ENCODE measurements at places on chromosomes 3 and 15.

- DNase-seq = no peak
These were observed 33.6 kb upstream of the TOPAZ1 start for GRCh38 chr3:44208086-44208485.

DNA sequence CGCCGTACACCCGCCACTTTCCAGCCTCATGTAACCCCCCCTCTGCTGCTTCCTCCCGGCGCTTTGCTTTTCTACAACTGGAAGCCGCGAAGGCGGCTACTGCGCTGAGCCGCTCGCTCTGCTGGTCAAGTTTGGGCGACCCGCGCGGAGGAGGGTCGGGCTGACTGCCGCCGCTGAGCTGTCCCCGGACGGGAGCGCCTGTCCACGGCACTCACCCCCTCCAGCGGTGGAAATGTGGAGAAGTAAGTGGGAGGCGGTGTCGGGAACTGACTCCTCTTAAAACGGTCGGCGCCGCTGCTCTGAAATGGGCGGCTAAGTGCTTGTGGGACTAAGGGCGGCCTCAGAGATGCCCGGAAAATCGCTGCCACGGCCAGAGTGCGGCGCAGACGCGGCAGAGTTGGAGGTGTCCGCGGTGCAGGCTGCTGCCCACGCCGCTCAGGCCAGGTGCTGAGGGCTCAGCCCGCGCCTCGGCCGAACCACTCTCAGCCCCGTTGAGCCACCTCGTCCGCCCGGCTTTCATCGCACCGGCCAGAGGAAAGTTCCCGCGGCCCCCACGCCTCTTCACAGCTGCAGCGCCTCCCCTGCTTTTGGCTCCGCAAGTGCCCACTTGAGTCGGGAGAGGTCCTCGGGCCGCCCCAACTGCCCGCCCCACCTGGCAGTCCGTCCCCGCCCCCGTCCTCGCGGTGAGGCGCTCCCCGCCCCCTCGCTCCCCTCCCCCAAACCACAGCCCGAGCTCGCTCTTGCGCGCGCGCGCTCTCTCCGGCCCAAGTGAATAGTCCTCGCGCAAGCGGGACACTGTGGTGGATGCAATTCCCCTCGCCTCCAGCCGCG is at the start of gene EPHA6:
TSS of gene EPHA6 (plus strand) at position 775 of the 831 bp plus-strand sequence.
- no peak for DNase-seq

DNA sequence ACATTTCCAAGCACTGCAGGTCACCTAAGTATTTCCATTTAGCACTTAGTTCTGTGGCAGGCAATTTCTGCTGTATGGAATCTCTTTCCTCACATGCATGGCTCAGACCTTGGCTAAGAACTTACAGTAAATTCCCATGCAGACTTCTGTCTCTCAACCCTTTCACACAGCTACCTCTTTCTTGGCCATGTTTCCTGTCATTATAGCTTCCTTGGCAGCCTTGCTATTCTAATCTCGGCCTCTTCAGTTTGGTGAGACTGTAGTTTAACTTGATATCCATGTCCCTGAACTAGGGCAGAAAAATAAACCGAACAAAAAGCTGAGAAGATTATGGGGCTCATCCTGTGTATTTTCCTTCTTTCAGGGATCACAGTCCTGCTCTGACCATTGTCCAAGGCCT is 96.0 kb downstream of the SPATA16 start:
- DNase-seq = no peak

GRCh38 chr15:85858586-85859375 is 64.1 kb upstream of the KLHL25 start:
- DNase-seq = peak; percentile 1

- no peak for DNase-seq
These were observed 61.7 kb downstream of the TFDP2 start for GRCh38 chr3:142087676-142088075.

- DNase-seq = no peak
These were observed 78.9 kb downstream of the CDIN1 start for GRCh38 chr15:36658312-36658711.

GRCh38 chr3:138059261-138059660 is 49.3 kb downstream of the CLDN18 start:
- no peak for DNase-seq

- DNase-seq = no peak
These were observed 82.6 kb upstream of the NANOGP8 start for GRCh38 chr15:35167675-35168074.

- no peak for DNase-seq
These were observed 28.6 kb upstream of the KBTBD12 start for GRCh38 chr3:127886231-127886955.

- no peak for DNase-seq
These were observed 106.9 kb upstream of the RNU6-1 start for GRCh38 chr15:67946701-67947100.

- no peak for DNase-seq
These were observed 164.4 kb upstream of the TOPAZ1 start for GRCh38 chr3:44077267-44077666.

GRCh38 chr15:41937568-41937923 is 34.8 kb downstream of the EHD4 start:
- DNase-seq = no peak

GRCh38 chr15:82540984-82541431 is 751 bp upstream of the RPS17 start:
- no peak for DNase-seq

- DNase-seq = no peak
These were observed 5.2 kb downstream of the KCTD6 start for GRCh38 chr3:58497097-58497496.

DNA sequence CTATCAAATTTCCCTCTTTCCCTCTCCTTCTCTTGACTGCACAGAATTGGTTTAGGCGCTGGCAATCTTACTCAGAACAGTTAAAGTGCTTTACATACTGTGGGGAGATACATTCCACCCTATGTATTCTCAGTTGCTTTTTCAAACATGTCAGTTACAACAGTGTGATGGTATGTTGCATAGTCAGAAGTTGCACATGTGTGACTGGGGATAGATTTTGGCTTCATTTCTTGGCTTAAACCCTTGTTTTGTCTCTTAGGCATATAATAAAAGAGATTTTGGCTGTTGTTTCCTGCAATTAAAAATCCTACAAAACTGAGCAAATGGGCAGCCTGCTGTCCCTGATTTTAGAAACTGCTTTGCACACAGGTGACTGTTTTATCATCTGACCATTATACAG is 86.7 kb downstream of the PIK3R4 start:
- DNase-seq = no peak

DNA sequence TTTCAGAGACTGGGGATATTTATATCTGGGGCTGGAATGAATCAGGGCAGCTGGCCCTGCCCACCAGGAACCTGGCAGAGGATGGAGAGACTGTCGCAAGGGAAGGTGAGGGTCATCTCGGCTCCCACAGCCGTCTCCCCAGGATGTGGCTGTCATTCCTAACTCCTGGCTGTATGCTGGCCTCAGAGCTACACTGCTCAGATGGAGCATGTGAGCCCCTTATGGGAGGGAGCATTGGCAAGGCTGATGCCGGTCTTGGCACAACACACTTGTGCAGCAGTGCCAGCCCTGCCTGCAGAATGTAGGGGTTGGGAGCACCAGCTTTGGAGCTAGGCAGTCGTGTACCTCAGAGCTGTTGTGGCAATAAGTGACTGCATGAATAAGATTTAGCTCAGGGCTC is 5.2 kb downstream of the RCCD1 start:
- DNase-seq = no peak

DNA sequence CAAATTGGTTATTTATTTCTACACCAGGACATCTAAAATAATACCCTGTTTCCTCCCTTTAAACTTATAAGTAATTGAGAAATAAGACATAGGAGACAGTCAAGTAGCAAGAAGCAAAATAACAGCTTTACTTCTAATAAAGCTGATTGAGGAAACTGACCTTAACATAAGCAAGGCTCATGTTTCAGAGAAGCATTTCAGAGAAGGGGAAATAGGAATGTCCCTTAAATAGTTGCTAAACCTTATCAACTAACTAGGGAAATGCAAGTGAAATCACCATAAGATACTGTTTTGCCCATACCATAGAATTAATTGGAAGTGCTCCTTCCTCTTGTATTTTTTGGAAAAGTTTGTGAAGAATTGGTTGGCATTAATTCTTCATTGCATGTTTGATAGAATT is 84.9 kb downstream of the B3GALNT1 start:
- no peak for DNase-seq

DNA sequence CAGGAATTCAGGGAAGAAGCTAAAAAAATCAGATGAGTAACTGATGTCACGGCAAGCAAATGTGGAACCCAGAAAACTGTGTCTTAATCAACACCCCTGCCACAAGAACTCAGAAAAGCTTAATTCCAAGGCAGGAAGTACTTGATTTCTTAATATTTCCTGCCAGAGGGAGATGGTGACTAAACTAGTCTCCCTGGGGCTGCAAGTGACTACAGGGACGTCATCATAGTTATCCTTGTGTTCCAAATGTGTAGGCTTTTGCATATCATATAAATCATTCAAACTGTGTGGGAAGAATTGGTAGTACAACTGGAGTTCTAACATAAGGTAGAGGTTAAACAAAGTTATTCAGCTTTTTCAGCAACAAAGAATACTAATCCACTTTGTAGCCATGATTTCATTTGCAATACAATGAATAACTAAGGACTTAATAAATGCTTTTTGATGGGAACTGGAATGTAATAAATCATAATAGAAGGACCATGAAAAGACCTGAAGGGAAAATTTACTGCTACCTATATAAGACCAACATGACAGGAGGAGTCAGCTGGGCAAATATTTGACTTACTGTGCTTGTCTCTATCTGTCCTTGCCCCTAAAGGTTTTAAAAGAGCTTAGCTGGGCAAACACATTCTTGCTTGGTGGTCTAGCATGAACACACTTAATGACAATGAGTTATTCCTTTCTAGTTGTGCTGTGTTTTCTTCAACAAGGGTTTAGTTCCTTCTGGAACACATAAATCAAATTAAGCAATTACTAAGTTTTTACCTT is 76.0 kb upstream of the NECTIN3 start:
- no peak for DNase-seq

DNA sequence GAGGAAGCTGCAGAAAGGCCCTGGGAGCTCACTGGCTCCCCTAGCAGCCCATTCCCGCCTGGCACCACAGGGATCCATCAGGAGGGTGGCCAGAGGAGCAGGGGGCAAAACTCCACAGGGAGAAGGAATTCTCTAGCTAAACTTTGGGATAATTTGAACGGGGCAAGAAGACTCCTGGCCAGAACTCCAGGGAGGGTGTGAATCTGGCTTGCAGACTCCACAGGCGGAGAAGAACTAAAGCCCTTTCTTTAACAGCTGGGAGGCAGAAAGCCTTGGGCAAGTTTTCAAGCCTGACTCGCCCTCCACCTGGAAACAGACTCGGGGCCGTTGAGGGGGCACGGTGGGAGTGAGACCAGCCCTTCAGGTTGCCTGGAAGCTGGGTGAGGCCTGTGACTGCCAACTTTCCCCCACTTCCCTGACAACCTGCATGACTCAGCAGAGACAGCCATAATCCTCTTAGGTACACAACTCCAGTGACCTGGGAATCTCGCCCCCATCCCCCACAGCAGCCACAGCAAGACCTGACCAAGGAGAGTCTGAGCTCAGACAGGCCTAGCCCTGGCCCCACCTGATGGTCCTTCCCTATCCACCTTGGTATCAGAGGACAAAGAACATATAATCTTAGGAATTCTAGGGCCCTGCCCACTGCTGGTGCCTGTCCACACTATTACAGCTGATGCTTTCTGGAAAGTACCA is 28.6 kb downstream of the SLC27A2 start:
- no peak for DNase-seq

GRCh38 chr3:19365471-19365870 is 217.2 kb downstream of the KCNH8 start:
- no peak for DNase-seq

DNA sequence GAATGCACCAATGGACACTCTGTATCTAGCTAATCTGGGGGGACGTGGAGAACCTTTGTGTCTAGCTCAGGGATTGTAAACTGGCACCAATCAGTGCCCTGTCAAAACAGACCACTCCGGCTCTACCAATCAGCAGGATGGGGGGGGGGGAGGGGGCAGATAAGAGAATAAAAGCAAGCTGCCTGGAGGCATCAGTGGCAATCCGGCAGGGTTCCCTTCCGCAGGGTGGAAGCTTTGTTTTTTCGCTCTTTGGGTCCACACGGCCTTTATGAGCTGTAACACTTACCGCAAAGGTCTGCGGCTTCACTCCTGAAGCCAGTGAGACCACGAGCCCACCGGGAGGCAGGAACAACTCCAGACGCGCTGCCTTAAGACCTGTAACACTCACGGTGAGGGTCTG is 827.1 kb downstream of the PLOD2 start:
- DNase-seq = no peak

DNA sequence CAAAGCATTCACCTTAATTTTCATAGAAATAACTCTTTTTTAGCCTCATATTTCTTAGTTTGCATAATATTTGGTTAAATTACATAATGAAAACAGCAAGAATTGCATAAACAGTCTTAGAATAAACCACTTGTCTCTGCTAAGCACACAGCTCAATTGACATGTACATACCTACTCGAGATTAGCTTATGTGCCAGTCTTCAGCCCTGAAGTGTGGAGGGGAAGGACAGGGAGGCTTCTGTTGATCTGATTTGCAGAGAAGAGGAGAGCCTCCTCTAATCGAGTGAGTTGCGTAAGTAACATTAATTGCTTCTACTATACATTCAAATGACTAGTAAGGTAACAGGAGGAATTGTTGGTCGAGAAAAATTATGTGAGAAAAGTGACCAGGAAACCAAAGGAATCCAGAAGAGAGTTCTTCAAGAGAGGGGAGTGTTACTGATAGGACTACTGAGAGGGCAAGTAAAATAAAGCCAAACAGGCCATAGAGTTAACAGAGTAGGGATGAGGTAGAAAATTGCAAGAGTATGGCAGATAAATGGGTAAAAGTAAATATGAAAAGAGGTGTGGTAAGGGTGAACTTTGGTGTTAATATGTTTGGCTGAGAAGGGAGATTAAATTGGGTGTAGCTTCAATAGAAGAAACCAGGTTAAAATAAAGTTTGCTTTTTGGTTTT is 7.1 kb upstream of the GOLIM4 start:
- no peak for DNase-seq

DNA sequence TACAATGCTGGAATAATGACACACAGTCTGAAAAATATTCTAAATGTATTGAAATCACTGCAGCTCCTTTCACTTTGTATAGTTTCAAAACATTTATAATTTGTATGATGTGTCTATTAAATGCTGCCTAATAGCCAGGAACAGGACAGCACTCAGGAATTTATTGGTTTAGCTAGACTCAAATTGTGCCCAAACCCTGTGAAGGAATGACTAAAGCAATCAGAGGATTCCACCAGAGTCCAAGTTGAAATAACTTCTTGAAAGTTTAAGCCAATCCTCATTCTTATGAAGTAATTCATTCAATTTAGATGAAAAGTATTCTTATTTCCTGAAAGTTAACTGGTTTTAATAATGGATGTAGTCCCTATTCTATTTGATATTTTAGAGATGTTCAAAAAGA is 267.0 kb downstream of the ZMAT3 start:
- no peak for DNase-seq

- no peak for DNase-seq
These were observed 41.0 kb downstream of the RAB11A start for GRCh38 chr15:65910341-65910740.

DNA sequence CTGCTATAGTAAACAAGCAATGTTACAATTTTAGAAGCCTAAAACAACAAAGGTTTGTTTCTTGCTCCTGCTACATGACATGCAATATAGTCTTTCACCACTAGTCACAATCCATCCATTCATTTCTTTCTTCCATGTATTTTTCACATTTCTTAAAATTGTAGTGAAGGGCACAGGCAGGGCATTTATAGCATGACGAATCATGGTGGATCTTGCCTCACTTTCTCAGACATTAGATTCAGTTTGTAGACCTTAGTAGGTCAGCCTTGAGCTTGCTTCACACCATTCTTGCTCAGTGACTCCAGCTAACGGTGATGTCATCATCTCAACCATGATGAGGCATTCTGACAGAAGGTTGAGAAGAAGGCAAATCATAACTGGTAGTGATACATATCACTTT is 546.8 kb downstream of the TBL1XR1 start:
- DNase-seq = no peak

All from NCI-H2029 treated with DMSO at 0.1 percent for 48 hours (cell line).